ENCODE measurements at places on chromosomes 13 and 19.

DNA sequence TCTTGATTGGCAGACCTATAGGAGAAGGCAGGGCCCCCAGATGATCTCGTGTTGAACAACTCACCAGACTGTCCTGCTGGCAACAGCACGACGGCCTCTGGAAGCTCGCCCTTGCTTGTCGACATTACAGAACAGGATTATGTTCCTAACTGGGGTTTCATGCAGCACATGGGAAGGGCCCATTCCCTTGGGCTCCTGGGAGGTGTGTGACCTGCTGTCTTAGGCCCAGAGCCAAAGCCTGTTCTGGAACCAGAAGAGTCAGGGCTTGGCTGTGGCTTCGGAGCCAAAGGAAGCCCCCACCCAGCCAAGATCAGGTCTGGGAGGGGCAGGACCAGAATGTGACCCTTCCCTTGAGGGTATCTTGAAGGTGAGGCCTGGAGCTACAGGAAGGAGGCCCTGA, 36.9 kb downstream of the RGCC start:
- DNase-seq = no peak

- no peak for DNase-seq
Measured at GRCh38 chr19:4425537-4425936, 23.1 kb downstream of the CHAF1A start.

- no peak for DNase-seq
Measured at GRCh38 chr13:34776390-34776981, 165.6 kb upstream of the NBEA start.

DNA sequence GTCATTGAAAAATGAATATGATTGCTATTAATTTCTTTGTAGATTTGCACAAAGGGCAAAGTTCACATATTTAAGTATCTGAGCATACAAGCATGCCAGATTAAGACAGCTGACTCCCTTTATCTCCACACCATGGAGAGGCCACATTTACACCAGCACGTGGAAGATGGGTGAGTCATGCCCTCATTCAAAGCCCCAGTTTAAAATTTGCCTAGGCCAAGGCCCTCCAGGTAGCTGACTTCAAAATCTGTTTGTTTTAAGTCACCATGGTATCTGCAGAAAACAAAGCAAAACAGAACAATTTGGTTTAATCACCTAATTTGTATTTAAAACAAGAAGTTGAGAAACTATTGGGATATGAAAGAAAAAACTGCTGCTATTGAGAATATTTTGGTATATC, 109.2 kb downstream of the ESD start:
- no peak for DNase-seq

GRCh38 chr13:113616991-113617749, 32.6 kb downstream of the TFDP1 start:
- DNase-seq = no peak

- no peak for DNase-seq
Measured at GRCh38 chr13:44171156-44171555, 202.5 kb upstream of the SERP2 start.

GRCh38 chr13:97834250-97834649, 119.2 kb upstream of the IPO5 start:
- no peak for DNase-seq

DNA sequence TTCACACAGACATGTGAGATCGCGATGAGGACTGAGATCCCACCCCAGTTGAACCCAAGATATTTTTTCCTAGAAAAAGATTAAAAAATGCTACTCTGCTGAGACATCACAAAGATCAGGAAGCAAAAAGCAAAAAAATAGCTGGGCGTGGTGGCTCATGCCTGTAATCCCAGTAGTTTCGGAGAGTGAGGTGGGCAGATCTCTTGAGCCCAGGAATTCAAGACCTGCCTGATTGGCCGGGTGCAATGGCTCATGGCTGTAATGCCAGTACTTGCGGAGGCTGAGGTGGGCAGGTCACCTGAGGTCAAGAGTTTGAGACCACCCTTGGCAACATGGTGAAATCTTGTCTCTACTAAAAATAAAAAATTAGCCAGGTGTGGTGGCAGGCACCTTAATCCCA, 1.1 kb downstream of the FUT3 start:
- no peak for DNase-seq
